Stimulated activated CD8-positive, alpha-beta memory T cell treated with anti-CD3 and anti-CD28 coated beads, Interleukin-2, amount 100 ng/mL, for 1 hour (primary cell): ENCODE measurements at places on chromosomes 1 and 21.

- no peak for DNase-seq
Measured at GRCh38 chr1:170559166-170559565, 27.2 kb downstream of the GORAB start.

DNA sequence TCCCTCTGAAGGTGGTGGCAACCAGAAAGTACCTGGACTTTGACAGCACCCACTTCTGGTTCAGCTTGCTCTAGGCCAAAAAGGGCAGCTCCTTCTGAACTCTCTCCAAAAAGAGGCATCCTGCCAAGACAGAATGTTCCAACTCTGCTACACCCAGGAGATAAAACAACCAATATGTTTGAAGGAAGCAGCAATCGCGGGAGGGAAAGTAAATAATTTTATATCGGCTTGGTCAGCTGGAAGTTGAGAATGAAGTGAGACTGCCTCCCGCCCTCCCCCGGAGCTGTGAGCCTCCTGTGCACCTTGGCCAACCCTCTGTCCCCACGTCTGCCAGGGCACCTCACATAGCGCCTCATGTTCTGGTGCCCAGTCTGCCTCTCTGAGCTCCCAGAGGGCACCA lies 130.3 kb upstream of the ATP1A1 start:
- DNase-seq = no peak

- no peak for DNase-seq
Measured at GRCh38 chr1:203905275-203905674, 43.9 kb downstream of the SNRPE start.

- no peak for DNase-seq
Measured at GRCh38 chr1:36091698-36092097, 3.0 kb downstream of the ADPRS start.

- no peak for DNase-seq
Measured at GRCh38 chr1:107691540-107691939, 273.4 kb downstream of the VAV3 start.

DNA sequence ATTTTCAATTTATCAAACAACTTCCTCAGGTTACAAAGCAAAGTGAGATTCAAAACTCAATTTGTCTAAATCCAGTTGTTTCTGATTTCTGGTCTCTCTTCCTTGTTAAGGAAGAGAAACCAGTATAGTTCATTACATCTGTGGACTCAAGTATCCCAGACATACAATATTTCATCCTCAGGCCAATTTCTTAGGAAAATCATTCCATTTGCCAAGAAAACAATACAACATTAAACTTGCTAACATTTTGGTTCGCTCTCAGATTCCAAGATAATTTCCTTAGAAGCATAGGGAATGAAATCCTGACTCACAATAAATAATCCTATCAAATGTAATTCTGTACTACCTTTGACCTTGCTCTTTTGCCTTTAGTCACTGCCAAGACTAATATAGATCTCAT lies 11.2 kb upstream of the TTLL7 start:
- DNase-seq = no peak
